NCI-H2171 (cell line): ENCODE measurements at places on chromosomes 12 and 14.

GRCh38 chr12:84619053-84619571 is 293.5 kb downstream of the SLC6A15 start:
- no peak for DNase-seq

DNA sequence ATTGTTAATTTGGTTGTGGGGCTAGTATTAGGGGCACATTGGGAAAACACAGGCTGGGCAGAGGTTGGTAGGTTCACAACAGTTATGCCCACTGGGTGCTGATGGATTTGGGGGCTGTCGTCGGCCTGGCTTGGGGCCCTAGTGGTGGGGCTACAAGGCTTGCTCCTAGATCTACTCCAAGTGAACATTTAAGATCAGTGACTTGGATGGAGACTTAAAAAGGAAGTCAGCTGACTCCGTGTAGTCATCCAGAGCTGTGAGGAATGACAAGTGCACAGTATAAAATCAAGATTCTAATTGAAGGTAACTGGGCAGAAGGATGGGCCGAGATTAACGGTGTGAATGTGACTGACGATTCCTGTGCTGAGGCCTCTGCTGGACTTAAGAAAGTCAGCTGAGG is 12.8 kb upstream of the NR4A1 start:
- DNase-seq: no peak

DNA sequence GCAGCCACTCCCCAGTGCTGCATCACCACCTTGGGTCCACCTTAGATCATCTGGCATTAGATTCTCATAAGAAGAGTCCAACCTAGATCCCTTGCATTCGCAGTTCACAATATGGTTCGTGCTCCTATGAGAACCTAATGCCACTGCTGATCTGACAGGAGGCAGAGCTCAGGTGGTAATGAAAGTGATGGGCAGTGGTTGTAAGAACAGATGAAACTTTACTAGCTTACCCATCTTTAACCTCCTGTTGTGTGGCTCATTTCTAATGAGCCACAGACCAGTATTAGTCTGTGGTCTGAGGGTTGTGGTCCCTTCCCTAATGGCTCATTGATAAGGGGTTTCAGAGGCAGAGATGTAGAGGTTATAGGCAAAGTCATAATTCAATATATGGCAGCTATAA is 615.9 kb upstream of the MIS18BP1 start:
- no peak for DNase-seq

GRCh38 chr12:26580619-26581018 is 252.4 kb downstream of the ITPR2 start:
- DNase-seq: no peak

GRCh38 chr12:86445356-86445755 is 189.2 kb upstream of the MGAT4C start:
- DNase-seq: no peak

DNA sequence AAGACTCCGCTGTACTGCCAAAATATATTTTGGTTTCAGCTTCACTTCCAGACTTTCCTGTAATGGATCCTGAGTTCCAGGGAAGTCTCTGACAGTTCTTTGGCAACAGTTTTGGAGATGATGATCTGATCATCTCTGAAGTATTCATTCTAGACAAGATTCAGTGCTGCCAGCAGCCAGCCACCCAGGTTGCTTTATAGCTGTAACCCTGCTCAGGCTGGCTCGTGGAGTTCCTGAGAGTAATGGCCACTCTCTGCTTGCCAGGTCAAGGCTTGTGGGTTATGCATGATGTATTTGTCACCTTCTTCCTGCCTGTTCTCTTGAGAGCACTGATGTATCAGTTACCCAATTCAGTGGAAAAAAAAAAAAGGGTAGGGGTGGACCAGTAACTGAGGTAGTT is 124.3 kb downstream of the PPHLN1 start:
- DNase-seq: peak; percentile 7

DNA sequence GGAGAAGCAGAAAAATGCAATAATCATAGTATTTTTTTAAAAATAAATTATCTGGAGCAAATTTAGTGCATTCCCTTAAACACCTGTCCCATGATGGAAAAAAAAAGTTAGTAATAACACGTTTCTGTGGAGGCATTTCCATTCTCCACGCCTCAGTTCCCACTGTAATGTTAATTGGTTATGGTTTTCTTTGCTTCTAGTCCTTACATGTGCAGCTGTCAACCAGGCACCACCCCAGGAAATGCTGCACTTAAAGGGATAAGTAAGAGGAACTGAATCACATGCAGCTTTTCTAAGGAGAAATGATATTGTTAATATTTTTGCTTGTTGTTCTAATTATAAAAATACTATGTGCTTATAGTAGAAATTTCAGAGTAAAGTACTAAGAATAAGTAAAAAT is 240.3 kb downstream of the ZFP36L1 start:
- DNase-seq: peak; percentile 47

DNA sequence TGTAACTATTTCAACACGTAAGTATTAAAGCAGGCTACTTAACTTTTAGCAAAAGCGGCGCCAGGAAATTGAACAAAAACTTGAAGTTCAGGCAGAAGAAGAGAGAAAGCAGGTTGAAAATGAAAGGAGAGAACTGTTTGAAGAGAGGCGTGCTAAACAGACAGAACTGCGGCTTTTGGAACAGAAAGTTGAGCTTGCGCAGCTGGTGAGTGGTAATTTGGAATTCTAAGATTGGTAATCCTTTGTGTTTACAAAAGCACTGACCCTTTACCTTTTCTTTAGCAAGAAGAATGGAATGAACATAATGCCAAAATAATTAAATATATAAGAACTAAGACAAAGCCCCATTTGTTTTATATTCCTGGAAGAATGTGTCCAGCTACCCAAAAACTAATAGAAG is 4.0 kb downstream of the PNN start:
- DNase-seq: no peak

- no peak for DNase-seq
Measured at GRCh38 chr12:48414021-48414420, 58.3 kb upstream of the ANP32D start.

DNA sequence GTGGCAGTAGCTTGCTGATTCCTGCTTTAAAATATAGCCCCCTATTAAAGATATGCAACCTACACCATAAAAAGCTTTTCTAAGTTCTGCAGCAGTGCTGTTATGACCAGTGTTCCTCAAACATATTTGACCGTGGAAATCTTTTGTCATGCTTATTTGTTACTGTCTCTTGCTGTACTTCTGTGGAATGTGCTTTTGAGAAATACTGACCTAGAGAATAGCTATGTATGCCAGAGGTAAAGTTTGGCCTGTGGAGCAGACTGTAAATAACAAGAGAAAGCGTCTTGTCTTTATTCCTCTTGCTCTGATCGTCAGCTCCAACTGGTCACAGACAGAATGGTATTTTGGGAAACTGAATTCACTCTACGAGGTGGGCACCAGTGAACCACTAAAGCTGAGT is 239.0 kb downstream of the FBXL14 start:
- DNase-seq: no peak

- no peak for DNase-seq
Measured at GRCh38 chr12:15540469-15540872, 218.2 kb downstream of the PTPRO start.

DNA sequence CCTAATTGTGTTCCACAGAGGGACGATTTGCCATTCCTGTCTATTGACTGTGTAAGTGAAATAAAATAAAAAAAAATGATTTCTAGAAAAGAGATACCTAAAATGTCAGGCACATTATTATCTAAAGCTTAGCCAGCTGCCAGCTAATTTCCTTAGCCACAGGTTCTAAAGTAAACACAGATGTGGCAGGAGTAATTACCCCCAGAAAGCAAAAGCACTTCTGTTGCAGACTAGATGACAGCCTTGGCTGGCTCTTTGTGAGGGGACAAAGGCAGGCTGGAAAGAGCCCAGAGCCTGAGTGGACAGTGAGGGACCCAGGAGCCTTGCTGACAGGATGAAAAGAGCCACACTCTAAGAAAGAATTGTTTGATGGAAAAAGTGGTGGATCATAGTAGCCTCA is 418.1 kb downstream of the LRIG3 start:
- DNase-seq: peak; percentile 79

DNA sequence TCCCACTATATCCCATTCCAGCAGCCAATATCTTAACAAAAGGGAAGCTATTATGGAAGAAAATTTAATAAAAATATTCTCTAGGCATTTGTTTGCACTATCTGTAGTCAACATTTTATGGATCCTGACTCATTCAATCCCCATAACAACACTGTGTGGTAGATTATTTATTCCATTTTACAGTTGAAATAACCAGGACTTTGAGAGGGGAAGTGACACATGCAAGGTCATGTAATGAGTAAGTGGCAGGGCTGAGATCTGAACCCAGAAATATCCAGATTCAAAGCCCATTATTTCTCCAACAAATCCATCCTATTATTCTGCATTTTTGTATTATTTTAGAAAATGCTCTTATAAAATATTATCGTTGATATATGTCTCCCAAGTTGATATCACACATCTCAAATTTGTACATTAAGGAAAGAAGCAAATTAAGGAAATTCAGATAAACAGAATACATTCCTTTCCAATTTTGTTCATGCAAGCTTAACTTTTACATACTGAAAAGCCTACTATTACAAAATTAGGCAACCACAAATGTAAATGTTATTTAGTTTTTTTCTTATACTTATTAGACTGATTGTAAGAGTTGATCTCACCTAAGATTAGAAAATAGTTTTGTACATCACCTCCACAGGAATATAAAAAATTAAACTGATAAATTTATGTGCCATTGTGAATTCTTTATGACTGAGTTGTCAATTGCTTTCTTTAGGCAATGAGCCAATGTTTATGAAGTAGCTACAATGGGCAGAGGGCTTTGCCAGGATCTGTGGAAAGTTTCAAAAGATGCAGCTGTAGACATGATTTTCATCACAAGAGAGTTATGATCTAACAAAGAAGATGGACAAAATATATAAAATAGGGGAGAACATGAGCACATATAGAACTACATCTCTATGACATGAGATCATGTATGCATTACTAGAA is 55.1 kb upstream of the E2F7 start:
- DNase-seq: no peak

- DNase-seq: no peak
Measured at GRCh38 chr12:109134186-109134917, 18.0 kb downstream of the ACACB start.

DNA sequence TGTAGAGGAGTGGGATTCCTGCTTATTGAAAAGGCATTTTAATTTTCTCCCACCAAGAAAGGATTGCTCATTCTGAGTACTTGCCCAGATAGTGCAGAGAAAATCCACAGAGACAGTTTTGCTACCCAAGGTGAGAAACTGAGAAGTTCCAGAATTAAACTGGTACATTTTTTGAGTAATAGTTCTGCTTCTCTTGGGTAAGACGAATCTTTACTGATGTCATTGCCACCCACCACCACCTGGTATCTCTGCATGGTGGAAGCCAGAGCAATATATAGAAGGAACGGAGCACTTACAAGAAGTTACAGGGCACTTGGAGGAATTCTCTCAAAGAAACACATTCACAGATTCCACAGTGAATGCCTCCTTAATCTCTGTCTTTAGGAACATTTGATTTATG is 20.7 kb upstream of the FRMD6 start:
- DNase-seq: no peak

GRCh38 chr12:98861251-98861650 is 216.2 kb downstream of the APAF1 start:
- no peak for DNase-seq

DNA sequence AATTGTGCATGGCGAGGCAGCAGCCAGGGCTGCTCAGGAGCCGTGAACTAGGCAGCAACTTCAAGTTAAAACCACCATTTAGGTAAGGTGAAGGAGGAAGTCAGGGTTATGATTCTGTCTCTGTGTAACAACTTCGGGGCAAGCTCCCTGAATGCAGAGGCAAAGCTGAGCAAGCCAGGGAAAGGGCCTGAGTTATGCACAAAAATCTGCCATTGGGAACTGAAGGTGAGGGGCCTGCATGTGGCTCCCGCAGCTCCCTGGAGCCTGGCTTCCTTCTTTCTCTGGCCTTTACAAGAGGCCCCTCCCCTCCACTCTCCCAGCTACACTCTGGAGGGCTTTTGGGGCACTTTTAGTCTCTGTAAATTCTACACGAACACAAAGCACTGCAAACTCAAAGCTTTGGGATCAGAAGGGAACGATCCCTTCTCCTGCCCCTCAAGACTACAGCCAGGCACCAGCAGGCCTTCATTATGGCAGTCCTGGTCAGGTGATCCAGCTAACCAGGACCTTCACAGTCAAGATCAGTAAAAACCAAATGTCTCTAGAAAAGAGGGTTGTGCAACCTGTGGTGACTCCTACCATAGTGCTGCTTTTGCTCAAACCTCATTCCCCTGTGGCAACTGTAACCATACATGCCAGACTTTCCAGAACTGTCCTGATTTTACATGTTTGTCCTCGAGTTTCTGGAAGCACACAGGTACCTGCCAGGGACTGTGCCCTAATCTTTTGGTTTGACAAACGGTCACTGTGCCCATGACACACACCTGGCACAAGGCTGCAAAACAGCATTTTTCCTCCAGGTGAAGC is 67.2 kb upstream of the PTGR2 start:
- DNase-seq: no peak

DNA sequence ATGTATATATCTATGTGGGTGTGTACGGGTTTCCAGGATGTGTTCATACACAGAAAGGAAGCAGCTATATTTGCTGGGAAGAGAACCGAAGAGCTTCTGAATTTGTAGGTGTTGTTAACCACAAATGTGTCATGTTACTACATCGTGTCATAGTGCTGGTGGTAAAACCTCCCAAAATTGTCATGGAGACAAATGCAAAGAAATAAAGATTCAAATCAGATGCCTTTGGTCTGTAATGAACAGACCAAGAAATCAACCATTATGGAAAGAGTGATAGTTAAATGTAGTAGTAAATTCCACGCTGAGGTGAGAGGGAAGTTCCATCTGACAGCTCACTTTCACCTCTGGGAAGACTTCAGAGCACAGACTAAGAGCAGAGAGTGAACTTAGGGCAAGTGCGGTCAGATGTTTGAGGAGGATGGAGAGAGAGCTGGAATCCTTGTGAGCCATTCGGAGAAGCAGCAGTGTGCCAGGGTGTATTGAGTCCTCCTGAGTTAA is 487.5 kb downstream of the TMEM121 start:
- no peak for DNase-seq

- DNase-seq: no peak
Measured at GRCh38 chr12:49789992-49790391, 38.2 kb downstream of the NCKAP5L start.

- no peak for DNase-seq
Measured at GRCh38 chr14:58912799-58913432, 275.2 kb downstream of the DACT1 start.

- no peak for DNase-seq
Measured at GRCh38 chr12:66537876-66538275, 141.0 kb downstream of the GRIP1 start.

DNA sequence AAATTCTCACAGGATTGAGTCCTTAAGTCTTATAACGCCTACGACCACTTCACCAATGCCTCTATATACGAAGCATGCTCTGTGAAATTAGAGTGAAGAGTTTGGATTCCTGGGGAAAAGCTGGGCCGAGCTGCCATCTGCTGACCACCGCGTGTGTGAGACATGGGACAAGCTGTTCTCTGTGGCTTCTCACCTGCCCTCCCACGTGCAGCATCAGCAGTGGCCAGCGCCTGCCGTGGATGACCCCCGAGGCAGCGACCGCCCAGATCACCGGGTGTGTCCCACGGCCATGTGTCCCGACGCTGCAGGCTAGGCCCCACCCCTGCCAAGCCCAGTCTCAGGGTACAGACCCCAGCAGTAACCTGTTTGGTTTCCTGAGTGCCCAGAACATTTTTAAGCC is 21.6 kb upstream of the GOLGA3 start:
- DNase-seq: no peak
